NB4 (cell line): ENCODE measurements at places on chromosomes 3 and 15.

GRCh38 chr3:195054311-195054710, 216.6 kb downstream of the XXYLT1 start:
- DNase-seq, result no peak

- no peak for DNase-seq
Observed at GRCh38 chr3:155013427-155013826, 66.7 kb upstream of the MME start.

- no peak for DNase-seq
Observed at GRCh38 chr3:83877910-83878309, 1080.9 kb upstream of the CADM2 start.

GRCh38 chr3:119703820-119704531, 1.2 kb downstream of the CFAP91 start:
- no peak for DNase-seq

DNA sequence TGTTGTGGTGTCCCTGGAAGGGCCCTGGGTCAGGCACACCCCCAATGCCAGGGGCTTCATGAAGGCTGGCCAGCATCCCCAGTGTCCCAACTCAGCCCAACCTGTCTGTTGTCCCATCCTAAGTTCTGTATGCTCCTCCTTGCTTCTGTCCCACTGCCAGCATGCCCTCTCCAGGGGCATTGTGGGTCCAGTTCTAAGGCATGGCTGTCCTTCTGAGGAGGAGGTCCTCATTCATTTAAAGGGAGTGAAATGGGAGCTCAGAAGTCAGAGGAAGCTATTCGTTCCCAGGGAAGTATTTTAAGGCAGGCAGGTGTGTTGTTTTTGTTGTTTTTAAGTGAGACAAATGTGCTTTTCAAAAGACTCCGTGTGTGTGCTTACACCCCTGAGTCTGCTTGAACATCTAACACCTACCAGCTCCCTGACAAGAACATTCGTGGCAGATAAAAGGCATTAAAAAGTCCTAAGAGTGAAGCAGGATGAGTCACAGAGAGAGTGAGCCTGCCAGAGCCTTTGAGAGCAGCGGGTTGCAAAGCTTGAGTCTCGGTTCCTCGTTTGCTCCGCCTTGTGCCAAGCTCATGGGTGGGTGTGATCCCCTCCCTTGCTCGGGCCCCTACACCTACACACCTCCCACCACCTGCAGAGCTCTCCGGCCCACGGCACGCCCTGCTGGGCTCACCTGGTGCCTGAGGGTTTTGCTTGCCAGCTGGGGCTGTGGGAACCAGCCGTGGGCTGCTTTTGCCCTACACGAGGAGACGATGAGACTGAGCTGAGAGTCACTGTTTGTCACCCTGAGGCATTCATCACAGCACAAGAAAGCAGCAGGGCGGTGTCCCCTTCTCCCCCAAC, 183.4 kb upstream of the TOPAZ1 start:
- peak; percentile 3 for DNase-seq

DNA sequence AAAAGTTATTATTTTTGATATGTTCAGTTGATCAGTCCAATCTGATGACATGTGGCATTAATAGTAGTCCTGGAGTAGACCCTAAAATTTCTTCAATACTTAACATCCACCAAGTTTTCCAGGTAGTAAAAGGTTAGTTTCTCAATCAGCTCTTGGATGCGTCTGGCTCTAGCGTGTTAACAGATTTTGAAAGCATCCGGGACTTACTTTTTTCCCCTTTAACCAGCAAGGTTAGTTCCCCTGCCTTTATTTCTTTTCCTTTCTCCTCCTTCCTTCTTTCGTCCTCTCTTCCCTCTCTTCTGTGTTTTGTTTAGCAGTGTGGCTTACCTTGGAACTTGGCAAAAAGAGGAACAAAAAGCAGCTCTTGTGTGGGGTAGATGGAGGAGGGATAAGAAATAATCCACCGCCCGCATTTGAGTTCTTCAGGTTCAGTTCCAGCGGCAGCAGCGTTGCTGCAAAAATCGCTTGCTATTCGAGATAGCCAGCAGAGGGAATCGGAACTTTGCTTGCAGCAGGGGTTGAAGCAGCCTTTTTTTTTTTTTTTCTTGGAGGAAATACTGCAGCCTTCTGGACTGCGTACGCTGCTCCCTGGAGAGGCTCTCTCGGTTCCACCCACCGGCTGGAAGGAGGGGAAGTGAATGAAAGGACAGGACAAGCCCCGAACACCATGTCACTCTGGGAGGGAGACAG, at the start of gene RBMS3:
RBMS3 (plus strand) TSS at position 668 of the 690 bp plus-strand sequence.
- DNase-seq, result peak; percentile 65

- DNase-seq, result no peak
Observed at GRCh38 chr3:24195504-24196230, 250.6 kb downstream of the NR1D2 start.

GRCh38 chr3:94028093-94028837, at the start of gene STX19:
Gene STX19 (minus strand): TSS chr3:94028597. CDS start chr3:94015269, 13,328 bp downstream.
- no peak for DNase-seq

GRCh38 chr15:64619880-64620839, 155.2 kb downstream of the RBPMS2 start:
- no peak for DNase-seq

- peak; percentile 35 for DNase-seq
Observed at GRCh38 chr3:197926418-197926817, 23.6 kb upstream of the RPL35A start.

DNA sequence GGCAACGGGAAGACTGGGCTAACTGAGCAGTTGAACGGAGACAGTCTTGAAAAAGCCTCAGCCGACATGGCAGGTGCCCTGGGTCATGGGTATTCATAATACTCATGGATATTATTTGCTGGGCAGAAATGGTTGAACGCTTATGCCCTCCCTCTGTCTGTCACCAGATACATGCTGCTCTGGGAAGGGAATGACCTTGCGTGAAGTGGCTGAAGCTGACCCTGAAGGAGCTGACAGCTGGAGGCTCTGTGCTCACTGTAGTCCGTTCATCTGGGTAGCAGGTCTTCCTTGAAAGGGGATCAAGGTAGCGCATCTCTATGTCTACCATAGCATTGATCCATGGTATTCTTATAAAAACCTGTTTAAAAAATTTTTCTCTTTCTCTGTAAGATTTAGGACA, 390.7 kb downstream of the PDCD6IP start:
- no peak for DNase-seq

DNA sequence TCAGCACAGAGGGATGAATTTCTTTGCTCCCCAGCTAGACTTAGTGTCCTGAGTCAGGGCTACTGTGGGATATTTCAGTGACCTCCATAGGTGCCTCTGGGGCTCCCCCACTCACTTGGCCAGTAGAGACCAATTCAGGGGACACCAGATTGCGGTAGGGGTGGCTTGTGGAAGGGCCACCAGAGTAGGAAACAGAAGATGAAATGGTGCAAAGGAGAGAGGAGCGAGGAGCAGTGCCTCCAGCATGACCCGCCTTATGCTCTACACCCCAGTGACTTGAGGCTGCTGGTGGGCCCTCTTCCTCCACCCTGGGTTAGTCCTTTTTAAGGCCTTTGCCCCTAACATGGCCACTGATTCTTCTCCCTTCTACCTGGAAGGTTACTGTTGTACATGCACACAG, 2.5 kb downstream of the AEN start:
- DNase-seq, result no peak

DNA sequence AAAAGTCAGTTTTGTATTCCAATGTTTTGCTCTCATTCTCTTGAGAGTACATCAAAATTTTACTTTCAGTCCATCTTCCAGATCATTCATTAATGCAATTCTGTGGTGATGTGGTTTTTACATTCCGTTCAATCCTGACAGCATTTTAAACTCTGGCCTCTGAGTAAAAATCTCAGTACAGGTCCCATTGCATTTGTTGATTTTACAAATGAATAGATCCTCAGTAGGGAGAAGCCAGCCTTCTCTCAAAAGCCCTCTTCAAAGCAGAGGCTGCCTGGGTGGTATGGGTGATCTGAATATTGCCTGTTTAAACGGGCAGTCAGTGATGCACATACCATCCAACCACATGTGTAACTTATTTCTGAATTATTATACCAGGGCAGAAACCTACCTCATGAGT, 72.5 kb upstream of the TSC22D2 start:
- DNase-seq, result no peak

GRCh38 chr3:197083486-197083885, 53.9 kb upstream of the MELTF start:
- DNase-seq, result peak; percentile 14

GRCh38 chr3:128740621-128741020, 14.6 kb downstream of the RAB7A start:
- no peak for DNase-seq

DNA sequence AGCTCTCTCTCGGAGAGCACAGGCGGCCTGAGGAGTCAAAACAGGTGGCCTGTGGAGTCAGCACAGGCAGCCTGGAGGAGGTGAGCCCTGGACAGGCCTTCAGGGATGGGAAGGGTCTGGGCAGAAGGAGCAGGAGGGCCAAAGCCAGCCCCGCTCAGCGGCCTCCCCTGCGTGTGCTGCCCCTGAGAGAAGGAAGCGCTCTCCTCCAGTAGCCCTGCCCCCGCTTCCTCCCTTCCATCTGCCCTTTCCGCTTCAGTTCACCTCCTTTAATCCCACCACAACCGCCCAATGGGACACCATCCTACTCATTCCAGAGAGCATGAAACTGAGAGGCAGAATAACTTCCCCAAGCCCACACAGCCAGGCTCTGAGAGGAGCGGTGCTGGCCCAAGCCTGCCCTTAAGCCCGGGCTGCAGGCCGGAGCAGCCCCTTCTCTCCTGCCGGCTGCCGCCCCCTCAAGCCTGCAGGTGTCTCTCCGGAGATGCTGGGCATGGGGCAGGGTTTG, 3.2 kb upstream of the NR2E3 start:
- DNase-seq, result no peak

- no peak for DNase-seq
Observed at GRCh38 chr15:85164841-85165466, 183.3 kb downstream of the PDE8A start.

GRCh38 chr15:100768501-100768931, 111.1 kb upstream of the ALDH1A3 start:
- no peak for DNase-seq

DNA sequence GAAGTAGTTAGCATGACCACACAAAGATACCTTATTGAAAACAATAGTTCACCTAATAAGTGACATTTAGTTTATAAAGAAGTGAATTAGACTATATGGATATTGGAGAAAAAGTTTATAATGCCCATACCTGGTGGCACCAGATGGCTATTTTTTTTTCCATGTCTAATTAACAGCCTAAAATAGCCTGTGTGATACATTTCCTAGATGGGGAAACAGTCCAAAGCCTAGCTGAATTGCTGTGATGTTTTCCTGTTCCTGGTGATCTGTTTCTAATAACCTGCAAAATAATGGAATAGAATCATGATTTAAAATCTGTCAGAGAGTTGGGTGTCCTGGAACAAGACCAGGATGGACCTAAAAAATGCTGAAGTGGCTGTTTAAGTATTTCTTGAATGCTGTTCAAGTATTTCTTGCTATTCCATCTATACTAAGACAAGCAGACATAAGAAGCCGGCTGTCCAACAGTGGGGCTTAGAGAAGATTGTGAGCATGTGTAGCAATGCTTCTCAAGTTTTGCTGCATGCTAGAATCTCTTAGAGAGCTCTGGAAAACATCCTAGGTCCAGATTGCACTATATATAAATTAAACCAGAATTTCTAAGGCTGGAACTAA, 31.3 kb downstream of the LRRC3B start:
- DNase-seq, result no peak
